Stimulated activated effector memory CD8-positive, alpha-beta T cell treated with anti-CD3 and anti-CD28 coated beads, Interleukin-12 subunit alpha, Interleukin-12 subunit beta, amount 100 ng/mL, for 72 hours (primary cell): ENCODE measurements at places on chromosomes 6 and 20.

DNA sequence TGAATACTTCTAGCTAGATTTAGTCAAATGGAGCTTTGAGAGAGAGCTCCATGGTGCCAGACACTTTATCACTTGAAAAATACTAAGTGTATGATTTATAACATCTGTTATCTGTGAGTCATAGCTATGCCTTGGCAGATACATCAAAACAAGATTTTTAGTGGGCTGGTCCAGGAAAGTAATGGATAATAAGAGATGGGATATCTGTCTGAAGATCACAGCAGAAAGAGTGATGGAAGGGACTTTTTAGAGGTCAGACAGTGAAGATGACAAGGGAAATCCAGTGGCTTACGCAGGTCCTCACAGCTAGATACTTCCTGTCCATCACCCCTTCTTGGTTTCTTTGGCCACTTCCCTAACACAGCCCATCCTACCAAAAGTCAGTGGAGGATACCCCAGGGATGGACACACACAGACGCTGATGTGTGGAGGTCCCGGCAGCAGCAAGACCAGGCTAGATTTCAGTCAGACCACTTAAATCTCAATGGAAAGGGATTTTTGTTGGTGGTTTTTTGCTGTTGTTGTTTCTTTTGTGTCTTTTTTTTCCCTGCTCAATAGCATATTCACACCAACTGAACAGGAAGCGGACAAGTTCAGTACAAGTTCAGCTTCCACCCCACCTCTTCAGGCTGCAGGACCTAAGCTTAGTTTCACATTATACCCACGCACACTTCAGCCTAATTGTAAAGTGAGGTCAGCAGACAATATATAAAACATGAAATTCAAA, 209.3 kb downstream of the ALDH8A1 start:
- DNase-seq: no peak

DNA sequence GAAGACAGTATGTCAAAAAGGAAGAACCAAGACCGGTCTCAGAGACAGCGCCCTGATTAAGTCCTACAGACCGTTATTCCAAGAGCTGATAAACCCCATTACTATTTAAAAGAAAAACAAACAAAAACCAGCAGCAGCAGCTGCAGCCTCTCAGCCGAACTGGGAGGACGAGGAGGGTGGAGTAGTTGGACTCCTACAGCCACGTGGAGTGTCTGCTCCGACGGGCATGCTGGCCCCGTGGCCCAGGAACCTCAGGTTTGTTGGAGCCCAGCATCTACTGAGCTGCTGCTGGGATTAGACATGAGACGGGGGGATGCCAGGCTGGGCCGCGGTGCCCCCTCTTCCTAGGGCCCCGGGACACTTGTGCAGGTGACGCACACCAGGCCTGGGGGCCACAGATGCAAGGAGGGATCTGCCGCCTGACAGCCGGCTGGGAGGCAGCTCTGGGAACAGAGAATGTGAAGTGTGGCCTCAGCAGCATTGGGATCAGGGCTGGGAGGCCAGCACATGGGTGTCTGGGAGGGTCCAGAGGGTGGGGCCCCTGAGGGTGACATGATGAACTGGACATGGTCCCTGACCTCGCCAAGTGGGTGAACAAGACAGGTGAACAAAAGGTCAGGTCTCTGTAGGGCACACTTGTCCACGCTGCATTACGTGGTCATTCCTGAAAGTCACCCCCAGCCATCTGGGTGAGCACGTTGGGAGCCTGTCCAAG, 2.9 kb upstream of the ZBTB46 start:
- DNase-seq: no peak

- peak; percentile 70 for DNase-seq
These were observed at the start of gene GINS1 for GRCh38 chr20:25407311-25408169. Gene GINS1 (plus strand): TSS chr20:25407673. CDS start chr20:25407821, 148 bp downstream.

DNA sequence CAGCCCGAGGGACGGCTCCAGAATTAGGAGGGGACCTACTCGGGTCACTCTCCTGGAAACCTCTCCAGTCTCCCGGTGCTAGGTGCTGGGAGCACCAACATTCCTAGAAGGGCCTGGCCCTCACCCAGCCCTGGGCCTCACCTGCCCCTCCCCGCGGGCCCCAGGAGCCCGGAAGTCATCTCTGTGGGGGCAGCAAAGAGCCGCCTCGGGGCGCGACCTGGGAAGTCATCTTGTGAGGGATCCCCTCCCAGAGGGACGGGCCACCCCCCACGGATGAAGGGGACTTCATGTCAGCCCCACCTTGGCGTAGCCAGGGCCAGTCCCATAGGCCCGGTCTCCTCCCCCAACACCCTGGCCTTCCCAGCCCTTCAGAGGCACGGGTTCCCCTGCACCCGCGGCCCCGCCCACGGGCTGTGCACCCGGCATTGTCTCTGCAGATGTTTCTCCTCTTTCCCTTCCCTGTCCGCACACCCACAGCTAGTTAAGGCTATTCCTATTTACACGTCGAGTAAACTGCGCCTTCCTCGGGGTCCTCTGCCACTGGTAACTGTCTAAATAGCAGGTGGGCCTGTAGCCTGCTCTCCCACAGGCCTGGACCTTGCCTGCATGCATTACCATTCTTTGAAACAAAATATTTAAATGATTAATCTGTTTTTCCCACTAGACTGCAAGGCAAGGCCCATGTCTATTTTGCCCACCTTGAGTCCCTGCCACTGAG, 896 bp upstream of the RNASET2 start:
- peak; percentile 43 for DNase-seq

DNA sequence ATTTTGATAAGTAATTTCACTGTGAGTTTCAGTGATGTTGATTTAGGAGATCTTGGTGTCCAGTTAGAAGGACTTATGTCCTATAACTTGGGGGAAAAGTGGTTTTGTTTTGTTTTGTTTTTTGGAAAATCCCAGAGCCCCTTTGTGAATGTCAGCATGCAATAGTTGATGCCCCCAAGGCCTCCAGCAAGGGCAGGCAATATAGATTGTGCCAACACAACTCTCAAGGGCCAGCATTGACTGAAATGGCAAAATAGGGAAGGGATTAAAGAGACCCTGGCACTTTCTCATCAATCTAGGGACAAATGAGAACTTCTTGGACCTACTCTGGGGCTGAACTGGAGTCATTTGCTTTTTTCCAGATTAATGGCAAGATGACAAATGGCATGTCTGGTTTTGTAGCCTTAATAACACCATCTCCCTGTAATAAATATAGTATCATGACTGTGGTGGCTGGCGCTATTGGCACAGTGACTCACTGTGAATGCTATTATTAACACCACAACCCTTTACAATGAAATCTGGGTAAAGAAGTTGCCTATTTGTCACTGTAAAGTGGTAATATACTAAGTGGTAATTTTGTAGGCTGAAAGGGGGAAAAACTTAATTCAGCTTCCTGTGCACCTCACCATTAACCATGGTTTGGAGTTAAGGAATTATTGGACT, 51.8 kb downstream of the ABRACL start:
- DNase-seq: no peak

DNA sequence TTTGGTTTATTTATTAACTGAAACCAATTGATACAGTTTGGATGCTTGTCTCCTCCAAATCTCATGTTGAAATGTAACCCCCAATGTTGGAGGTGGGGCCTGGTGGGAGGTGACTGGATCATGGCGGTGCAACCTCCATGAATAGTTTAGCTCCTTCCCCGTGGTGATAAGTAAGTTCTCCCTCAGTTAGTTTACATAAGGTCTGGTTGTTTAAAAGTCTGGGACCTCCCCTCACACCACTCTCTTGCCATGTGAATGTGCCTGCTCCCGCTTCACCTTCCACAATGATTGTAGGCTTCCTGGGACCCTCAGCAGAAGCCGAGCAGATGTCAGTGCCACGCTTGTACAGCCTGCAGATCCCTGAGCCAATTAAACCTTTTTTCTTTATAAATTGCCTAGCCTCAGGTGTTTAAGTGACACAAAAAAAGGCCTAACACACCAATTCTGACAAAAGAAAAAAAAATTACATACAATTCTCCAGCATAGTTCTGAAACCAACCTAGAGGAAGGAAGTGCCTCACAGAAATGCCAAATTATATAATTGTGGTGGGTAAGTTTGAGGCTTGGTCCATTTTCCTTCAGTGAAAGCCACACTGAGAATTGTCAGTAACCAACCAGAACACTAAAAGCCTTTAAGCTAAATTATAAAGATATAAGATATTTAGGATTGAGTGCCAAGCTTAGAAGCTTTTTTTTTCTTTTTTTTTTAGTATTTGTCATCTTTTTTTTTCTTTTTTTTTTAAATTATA, 15.0 kb downstream of the MAP7 start:
- DNase-seq: no peak

GRCh38 chr6:132058975-132059374, 107.8 kb upstream of the CCN2 start:
- DNase-seq: no peak

DNA sequence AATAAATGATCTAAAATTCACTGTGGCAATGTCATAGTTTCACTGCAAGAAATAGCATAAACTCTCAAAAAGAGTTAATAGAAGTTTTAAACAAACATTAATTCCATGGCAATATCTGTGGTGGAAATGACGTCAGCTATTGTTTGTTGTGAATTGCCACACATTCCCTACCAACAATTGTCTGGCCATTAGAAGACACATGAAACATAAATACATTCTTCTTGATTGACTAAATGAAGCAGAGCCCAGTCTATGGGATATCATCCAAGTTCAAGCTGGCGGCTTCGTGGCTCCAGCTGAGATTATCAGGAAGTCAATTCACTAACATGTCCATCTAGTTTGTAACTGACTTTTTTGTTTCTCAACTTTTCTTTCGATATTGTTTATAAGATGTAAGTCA, 369.0 kb downstream of the ARHGAP18 start:
- DNase-seq: no peak

DNA sequence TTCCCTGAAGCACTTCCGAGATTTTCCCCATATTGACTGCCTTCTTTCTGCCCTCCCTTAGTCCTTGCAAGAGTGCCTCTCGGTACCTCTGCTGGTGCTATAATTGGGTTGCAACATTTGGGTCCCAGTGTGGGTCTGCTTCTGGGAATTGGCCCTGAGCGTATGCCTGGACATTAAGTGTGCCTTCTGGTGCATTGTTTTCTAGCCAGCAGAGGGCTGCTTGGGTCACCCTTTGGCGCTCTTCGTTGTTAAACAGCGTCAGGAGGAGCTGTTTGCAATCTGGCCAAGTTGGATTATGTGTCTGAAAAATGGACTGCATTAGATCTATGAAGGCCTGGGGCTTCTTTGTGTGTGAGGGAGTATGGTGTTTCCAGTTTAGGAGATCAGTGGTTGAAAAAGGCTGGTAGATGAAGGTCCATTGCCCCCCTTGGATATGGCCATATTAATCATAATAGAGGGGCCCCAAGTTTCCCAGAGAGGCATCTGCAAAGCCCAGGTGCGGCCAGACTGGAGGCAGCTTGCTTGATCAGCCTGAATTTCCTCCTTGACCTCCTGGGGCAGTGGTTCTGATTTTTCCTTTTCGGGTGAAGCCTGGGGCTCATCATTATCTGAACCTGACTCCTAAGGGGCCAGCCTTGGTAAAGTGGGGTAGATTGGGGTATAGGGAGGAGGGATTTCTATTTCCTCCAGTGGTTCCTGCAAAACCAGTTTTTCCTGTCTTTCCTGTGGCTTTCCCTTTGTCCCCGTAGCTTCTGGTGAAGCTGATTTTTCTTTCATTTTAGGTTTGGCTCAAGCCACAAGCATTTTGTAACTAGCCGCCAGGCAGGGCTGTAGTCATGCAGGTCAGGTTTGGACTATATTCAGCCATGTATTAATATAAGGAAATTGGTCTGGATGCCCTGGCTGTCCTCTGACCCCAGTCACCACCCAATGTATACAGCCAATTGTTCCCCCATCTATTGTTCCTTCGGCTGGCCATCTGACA, 85.4 kb upstream of the GPR6 start:
- no peak for DNase-seq

GRCh38 chr6:154292855-154293519, 63.6 kb downstream of the IPCEF1 start:
- no peak for DNase-seq
